ENCODE measurements at places on chromosomes 3 and 15.

DNA sequence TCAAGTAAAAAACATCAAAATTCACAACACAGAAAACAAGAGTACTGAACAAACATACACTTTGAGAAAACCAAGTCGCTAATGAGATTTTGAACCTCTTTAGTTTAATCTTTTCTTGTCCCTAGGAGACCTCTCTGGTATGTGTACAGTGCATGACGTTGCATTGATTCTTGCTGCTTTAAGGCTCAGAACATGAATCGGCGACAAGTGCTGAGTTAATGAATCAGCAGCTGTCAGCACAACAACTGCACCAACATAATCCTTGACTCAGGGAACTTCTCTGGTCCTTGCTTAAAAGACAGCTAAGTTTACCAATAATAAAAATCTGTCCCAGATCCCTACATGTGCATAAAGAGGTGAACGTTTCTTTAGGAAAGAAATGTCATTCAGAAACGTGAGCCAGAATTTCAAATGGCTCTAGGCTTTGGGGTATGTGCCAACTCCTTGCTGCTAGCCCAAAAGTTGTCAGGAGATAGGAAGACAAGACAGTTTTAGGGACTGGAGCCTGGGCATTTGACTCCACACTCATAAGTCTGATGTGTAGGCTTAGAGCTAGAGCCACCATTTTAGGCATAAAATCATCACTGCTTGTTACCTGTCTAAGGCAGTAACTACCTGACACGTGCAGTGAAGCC lies 86.9 kb downstream of the IL5RA start:
- no peak for DNase-seq

DNA sequence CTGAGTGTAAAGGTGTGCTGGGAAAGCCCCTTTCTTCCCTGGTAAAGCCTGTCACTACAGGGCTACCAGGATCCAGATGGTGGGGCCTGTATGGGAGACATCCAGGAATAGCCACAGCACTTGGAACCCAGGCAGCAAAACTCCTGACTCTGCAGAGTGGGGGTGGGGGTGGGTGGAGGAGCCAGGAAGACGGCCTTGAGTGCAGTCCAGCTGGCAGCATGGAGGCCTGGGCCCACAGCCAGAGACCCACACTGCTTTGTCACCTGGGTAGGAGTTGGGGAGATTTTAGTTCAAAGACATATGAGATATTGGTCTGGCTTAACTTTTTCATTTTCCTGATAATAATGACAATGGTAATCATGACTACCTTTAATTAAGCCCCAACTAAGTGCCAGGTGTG lies 116.7 kb upstream of the MRPS22 start:
- no peak for DNase-seq

DNA sequence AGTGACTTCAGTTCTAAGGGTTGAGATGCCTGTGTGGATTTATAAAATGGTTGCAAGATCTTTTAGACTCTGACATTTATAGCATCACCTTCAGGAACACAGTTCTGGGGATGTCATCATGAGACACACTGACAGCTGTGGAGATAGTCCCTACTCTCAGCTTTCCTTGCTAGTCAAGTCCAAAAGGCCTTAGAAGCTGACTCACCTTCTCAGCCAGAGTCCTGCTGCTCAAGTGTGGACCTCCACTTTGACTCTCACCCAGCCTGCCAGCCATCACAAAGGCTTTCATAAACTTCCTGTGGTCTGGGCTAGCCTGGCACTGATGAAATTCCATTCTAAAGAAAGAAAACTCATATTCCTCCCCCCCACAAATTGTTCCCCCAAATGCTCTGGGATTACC lies 44.8 kb downstream of the TMEM39A start:
- DNase-seq: no peak

DNA sequence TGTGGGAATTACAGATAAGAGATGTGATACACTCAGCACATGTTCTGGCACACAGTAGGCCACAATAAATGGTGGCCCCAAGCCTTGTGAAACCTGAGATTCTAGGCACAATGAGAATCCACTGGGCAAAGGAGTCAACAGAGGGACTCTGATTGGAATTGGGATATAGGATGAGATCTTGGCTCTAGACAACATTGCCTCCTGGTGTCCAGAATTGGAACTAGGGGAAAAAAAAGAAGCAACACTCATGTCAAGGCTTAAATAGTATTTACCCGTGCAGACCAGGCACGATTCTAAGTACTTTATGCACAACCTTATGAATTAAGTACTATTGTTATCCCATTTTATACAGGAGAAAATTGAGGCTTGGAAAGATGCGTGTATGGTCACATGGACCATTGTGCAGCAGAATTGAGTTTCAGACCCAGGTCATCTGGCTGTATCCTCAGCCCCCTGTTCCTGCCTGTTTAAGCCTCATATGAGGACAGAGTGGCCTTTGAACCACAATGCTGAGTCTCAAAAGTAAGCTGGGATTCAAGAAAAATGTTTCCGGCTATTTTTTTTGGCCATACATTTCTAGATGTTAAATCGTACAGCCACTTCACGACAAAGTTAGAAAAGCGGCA lies 124.8 kb downstream of the SV2B start:
- no peak for DNase-seq

DNA sequence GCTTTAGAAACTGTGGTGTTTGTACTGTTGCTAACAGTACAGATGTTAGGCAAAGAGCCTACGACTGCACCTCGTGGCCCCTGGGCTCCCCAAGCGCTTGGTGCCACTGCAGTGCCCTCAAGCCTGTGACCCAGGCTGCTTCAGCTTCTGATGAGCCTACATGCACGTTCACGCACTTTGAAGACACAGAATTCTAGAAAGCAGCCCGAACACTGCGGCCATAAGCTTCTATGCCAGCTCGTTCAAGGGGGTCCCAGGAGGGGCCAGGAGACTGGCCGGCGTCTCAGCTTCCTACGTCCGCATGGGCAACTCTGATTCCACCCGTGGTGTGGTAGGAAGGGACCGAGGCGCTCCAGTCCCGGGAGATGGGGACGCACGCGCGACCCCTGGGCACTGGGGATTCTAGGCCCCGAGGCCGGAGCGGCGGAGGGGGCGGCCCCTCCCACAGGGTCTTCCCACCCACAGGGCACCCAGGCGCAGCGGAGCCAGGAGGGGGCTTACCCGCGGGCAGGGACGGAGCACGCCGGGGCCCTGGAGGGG lies 653 bp downstream of the MYO5C start:
- no peak for DNase-seq

DNA sequence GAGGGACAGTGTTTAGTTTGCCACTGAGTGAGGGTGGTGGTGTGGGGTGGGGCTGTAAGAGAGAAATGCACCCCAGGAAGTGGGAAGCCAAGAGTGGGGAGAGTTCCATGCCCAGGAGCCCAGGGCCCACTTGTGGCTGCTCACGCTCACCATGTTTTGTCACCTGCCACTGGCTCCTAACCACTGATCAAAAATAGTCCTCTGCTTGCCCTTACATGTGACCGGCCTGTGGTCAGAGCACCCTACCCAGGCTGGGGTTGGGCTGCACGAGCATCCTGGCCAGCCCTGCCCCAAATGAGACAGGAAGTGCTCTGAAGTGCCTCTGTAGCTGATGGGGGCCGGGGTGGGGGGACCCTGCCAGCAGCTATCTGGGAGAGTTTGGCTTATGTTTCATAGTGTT lies 216.3 kb downstream of the RPLP1 start:
- DNase-seq: no peak

DNA sequence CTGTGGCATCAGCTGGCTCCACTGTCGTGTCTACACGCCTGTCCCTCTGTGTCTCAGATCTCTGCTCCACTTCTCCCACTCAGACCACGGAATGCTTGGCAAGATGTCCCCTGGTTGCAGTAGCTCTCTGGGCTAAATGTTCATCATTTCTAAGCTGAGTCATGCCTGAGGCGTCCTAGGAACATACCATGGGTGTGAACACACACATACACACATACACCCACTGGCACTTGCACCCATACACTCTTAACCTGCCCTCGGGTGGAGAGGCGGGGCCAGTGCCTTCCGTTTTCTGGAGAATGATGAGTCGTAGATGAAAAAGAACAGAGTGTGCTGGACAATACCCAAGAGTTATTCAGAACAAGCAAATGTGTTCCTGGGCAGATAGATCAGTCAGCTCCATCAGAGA lies 72.4 kb downstream of the SENP2 start:
- DNase-seq: no peak

All from activated CD8-positive, alpha-beta memory T cell treated with anti-CD3 and anti-CD28 coated beads, Interleukin-2, amount 50 U/mL, for 4 hours (primary cell).